CD4-positive, alpha-beta T cell treated with Interleukin-10 for 1 hour (primary cell): ENCODE measurements at places on chromosomes 5 and 9.

- DNase-seq: no peak
Measured at GRCh38 chr9:77885104-77885672, 146.4 kb downstream of the GNAQ start.

DNA sequence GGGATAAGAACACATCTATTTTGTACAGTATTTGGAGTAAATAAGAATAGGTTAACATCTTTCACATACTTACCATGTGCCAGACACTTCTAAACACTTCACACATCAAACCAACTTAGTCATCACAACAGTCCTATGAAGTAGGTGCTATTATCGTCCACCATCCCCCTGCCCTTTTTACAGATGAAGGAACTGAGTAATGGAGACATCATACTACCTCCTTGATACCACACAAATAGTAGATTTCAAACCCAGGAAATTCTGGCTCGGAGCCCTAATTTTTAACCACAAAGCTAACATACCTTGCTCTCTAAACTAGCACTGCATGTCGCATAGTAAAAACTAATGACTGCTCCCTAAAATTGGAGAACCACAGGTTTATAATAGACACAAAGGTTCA, 4.2 kb upstream of the ZNF366 start:
- DNase-seq: no peak

DNA sequence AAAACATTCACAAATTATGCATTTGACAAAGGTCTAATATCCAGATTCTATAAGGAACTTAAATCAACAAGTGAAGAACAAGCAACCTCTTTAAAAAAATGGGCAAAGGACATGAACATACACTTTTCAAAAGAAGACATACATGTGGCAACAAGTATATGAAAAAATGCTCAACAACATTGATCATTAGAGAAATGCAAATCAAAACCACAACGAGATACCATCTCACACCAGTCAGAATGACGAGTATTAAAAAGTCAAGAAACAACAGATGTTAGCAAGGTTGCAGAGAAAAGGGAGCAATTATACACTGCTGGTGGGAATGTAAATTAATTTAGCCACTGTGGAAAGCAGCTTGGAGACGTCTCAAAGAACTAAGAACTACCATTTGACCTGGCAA, 38.9 kb upstream of the TNFSF15 start:
- DNase-seq: no peak

GRCh38 chr5:147754372-147755122, 28.0 kb downstream of the JAKMIP2 start:
- no peak for DNase-seq

- DNase-seq: no peak
Measured at GRCh38 chr9:98575379-98576346, 133.1 kb downstream of the GABBR2 start.

DNA sequence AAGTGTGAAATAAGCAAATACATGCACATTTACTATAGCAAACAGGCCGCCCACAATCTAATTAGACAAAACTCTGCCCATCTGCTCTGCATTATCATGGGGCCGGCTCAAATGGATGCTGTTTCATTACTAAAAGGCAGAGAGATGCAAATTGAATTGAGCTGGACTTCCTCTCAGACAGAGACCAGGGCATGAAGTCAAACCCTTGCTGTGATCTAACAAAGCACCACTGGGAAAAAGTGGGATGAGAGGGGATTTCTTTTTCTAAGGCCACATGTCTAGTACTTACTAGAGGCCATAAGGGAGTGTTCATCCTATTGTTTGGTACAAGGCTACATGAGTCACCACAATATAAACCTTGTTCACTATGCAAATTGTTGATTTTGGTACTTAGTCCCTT, 614.7 kb downstream of the ISL1 start:
- no peak for DNase-seq

GRCh38 chr9:101269591-101270283, 115.1 kb downstream of the BAAT start:
- no peak for DNase-seq

- no peak for DNase-seq
Measured at GRCh38 chr9:76101947-76102346, 211.5 kb downstream of the PCSK5 start.

DNA sequence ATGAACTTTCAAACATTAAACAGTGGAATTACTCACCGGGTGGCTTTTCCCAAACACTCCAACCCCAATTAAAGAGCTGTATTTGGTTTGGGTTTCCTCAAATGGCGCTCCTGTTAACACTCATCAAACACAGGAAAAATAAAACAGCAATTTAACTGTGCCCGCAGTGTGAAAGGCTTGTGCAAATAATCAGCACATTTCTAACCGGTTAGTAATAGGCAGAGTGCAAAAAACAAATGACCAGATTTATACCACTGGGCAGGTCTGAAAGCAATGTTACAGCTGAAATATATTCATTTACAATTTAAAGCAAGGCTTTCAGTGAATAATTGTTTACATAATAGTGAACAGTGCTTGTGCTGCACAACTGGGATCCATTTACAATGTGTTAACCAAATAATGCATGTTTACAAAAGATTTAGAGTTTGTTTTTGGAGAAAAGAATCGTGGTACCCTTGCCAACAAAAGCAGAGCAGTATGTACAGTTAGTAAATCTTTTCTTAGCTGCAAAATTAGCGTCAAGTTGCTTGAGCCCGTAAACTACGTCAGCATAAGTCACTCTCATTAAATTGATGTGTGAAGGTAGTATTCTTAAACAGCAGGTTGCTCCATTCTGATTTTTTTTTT, 662.9 kb upstream of the ZNF608 start:
- no peak for DNase-seq

DNA sequence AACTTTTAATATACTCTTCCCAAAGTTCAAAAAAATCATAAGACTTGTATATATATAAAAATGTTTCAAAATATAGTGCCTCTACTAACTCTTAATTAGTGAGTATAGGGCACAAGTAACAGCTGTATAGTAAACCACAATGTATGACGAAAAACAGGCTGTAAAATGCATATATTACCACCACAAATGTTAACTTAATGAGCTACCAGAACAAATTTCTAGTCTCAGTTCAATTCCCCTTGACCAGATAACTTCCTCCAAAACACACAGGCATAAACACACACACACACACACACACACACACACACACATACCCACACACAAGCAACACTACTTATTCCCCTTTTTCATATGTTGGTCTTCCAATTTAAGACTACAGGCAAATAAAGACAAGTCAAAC, 78.8 kb downstream of the FBXL17 start:
- no peak for DNase-seq

- DNase-seq: no peak
Measured at GRCh38 chr5:106363578-106363977, 1307.2 kb downstream of the EFNA5 start.

DNA sequence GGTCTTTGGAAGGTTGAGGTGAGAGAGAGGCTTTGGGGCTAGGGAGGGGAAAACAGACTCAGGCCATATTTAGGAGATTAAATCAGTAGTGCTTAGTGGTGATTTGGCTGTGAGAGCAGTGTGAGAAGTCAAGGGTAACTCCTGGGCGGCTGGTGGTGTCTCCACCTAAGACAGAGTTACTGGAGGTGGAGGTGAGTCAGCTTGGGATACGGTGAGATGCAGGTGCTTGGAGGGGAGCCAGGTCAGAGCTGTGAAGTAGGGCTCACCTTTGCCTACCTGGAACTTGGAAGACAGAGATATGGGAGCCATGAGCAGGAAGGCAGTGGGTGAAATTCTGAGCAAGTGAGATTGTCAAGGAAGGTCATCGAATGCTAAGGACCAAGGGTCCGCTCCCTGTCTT, 24.5 kb downstream of the RGS3 start:
- DNase-seq: no peak

DNA sequence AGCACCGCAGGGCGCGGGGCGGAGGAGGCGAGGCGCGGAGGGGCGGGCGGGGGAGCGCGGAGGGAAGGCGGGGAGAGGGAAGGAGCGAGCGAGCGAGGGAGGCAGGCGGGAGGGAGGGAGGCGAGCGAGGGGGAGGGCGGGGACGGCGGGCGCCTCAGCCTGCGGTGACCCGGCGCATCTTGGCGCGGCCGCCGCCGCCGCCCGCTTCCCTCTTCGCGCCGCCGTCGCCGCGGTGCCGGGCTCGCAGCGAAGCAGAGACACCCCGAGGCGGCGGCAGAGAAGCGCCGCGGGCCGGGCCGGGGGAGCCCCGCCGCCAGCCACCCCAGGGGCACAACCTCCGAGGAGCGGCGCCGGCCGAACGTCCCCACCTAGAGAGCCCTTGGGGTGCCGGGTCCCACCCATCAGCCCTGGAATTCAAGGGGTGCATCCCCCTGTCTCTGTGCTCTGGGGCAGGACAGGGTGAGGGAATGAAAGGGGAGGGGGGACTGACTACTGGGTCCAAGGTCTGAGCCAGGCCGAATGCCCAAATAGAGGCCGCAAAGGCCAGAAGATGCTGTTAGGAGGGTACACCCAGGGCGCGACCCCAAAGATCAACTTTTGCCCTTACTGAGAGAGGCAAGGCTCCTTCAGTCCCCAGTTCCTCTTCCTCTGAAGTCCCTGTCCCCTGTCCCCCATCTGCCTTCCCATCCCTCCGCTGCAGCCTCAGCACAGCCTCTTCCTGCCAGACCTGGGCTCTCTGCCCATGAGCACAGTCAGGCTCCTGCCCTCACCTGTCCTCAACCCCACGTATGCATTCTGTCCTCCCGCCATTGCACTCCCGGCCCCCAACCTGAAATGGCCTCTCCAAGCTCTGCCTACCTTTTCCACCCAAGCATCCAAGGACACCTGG, at the start of gene ADAMTS2:
ADAMTS2 (minus strand) TSS at position 29 of the 889 bp plus-strand sequence. CDS start 133 bp downstream, outside the sequence.
- no peak for DNase-seq

DNA sequence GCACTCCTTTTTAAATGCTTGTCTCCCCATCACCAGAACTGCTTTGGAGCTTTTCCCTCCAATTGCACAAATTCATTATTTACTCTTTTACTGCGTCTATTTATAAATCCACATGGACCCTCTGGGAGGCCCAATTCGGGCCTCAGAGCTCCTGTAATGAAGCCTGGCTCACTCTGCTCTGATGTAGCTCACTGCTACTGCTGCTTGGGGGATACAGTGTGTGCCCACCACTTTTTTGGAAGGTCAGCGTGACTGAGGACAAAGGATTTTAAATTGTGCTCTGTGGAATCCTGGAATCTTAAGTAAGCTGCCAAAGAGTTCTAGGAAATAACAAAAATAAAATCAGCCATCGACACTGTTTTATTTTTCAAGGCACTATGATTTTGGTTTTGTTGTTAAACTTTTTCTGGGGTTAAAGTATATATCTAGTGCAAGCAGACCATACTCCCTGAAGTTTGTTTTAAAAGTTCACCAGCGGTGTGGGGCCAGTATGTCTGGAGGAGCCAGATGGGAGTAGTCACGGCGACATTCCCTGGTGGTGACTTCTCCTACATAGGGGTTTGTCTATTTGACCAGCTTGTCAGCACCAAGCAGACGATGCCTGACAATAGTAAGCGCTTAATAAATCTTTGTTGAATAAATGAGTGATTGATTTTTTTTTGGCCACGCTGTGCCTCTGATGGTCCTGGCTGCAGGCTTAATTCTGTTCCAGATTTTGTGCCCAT, 142.8 kb downstream of the TMEM38B start:
- no peak for DNase-seq

GRCh38 chr5:163309914-163310313, 127.5 kb upstream of the CCNG1 start:
- no peak for DNase-seq

GRCh38 chr9:109063760-109064159, 50.5 kb upstream of the CTNNAL1 start:
- DNase-seq: no peak

GRCh38 chr5:143642791-143643190, 169.2 kb upstream of the HMHB1 start:
- no peak for DNase-seq

DNA sequence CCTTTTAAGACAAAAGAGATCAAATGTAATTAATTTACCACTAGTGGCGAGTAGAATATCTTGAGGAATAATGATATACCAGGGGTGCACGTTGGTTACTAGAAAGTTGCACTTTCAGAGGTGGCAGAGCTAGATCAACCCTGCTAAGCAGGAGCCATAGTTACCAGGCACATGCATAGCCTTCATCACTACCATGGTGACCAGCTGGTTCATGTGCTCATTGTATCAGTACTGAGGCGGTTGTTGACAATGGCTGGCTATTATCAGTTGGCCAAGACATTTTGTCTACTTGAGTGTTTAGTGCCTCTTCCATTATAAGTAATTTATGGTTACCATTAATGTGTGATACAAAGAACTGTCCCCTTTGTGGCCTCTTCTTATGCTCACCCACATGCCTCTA, 201.2 kb downstream of the FGF10 start:
- no peak for DNase-seq

DNA sequence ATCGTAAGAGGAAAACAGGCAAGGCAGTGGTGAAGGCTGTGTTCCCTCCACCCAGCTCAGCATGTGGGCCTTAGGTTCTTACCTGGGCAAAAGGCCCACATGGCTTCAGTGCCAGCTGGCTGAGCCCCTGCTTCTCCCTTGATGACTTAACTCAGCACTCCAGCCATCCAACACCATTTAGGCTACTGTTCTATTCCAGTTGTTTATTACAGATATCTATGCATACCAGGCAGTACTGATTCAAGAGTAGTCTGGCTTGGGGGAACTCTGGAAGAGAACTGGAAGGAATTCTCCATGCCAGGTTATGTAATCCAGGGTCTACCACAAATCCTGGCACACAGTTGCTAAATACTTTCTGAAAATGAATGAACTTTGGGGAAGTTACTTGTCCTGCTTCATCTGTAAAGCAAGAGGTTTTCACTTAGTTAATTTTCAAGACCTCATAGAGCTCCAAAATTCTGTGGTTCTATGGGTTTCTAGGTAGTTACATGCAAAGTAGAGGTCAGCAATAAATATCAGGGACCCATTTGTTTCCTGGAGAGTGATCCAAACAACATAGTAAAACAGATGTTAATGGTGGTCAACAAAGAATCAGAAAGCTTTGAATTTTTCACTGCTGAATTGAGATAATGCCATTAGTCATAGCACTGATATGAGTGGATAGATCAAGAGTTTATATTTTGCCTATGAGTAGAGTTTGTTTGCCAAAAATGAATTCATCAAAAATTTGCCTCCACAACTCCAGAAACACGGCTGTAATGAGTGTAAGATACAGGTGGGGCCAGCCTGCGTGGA, 88.2 kb upstream of the OSMR start:
- no peak for DNase-seq

GRCh38 chr9:122420315-122420714, 49.5 kb downstream of the PTGS1 start:
- DNase-seq: no peak

- no peak for DNase-seq
Measured at GRCh38 chr9:95627802-95628201, 111.0 kb upstream of the PTCH1 start.

GRCh38 chr5:24353611-24354010, 291.2 kb downstream of the CDH10 start:
- no peak for DNase-seq

DNA sequence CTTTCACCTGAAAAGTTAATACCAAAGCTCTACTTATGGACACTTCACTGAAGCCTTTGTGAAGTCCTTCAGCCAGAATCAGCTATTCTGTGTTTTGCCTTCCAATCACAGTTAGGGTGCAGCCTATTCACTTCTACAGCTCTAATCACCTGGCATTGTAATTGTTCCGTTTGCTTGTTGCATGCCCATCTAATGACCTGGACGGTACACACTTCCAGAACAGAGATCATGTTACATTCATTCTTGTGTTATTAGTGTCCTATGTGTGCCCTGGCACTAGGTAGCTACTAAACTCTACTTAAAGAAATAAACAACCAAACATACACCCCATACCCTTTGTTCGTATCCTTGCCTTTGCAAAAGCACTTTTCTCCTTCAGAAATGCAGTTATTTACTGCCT, 1162.9 kb upstream of the WWC1 start:
- no peak for DNase-seq
